ENCODE measurements at places on chromosomes 6 and 20.
A peak's percentile ranks its signal among the peaks of the same experiment; 100 is the strongest.

DNA sequence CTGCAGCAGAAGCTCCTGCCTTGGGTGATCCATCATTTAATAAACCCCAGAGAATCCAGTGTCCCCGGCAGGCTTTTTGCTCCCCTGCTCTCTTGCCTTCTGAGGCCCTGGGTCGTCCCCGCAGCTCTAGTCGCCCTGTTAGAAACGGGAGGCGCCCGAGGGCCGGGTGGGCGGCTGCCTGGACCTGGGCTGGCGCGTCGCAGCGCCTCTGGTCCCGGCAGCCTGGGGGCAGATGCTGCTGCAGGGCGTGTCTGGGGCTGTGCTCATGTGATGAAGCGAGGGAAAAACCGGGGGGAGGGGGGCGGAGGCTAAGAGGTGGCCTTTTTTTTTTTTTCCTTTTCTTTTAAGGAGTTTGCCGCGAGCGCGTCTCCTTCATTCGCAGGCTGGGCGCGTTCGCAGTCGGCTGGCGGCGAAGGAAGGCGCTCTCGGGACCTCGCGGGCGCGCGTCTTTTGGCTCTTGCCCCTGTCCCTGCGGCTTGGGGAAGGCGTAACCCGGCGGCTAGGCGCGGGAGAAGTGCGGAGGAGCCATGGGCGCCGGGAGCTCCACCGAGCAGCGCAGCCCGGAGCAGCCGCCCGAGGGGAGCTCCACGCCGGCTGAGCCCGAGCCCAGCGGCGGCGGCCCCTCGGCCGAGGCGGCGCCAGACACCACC lies 394 bp downstream of the AKAP12 start:
- DNase-seq = peak; percentile 49

DNA sequence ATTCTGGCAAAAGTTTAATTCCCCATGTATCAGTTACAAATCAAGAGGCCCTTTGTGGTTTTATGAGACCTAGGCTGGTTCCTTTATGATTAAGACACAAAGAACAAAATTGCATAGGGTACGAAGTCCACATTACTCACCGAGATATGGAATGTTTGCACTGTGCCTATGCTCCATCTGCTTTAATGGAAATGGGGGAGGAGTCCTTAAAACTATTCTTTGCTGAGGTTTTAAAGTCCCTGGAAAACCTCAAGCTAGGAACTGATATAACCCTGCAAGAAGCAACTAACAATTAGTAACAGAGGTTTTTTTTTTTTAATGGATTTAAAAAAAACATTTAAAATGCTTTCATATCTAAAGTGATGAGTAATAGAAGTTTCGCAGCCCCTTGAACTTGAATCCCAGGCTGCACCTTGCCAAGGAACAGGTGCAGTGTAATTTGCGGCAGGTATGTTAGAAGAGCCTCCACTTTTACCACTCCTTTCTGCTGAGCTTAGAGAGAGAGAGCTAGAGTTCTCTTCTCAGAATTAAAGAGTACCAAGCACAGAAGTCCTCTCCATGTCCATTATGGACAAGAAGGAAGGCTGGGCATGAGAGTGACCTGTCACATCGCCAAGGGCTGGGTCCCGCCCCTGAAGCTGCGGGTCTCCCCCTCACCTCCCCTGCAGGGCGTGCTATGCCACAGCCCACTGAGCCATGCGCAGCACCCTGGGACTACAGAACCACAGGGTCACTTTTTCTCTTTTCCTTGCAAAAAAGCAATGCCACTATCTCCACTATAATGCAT lies 2.3 kb downstream of the SERPINB1 start:
- DNase-seq = no peak

DNA sequence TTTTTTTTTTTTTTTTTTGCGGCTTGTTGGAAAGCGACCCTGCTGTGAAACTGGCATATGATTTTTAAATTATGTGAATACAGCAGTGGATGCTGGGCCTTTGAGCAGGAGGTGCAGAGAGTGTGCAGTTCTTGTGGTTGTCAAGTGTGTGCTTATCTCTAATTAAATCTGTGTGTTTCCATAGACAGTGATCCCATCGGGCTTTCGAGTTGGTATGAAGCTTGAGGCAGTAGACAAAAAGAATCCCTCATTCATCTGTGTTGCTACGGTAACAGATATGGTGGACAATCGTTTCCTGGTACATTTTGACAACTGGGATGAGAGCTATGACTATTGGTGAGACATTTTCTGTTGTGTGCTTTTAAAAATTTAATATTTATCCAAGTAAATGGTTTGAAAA lies 52.4 kb downstream of the L3MBTL3 start:
- no peak for DNase-seq

DNA sequence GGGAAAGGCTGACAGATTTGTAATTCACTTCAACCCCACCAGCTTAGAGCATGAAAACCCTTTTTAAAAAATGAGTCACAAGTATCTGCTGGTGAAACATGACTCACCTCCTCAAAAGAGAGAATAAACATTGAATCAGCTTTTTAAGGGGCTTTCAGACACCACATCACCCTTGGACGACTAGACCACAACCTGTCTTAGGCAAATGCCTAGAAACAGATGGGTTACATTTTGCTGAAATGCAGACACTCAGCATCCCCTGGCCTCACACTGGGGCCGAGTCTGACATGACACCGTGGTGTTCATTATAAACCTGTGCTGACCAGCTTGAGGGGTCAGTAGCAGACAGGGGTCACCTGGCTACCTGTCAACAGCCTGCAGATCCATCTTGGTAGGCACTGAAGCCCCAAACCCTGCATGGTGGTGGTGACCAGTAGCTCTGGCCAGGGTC lies 175.3 kb upstream of the CST7 start:
- no peak for DNase-seq

DNA sequence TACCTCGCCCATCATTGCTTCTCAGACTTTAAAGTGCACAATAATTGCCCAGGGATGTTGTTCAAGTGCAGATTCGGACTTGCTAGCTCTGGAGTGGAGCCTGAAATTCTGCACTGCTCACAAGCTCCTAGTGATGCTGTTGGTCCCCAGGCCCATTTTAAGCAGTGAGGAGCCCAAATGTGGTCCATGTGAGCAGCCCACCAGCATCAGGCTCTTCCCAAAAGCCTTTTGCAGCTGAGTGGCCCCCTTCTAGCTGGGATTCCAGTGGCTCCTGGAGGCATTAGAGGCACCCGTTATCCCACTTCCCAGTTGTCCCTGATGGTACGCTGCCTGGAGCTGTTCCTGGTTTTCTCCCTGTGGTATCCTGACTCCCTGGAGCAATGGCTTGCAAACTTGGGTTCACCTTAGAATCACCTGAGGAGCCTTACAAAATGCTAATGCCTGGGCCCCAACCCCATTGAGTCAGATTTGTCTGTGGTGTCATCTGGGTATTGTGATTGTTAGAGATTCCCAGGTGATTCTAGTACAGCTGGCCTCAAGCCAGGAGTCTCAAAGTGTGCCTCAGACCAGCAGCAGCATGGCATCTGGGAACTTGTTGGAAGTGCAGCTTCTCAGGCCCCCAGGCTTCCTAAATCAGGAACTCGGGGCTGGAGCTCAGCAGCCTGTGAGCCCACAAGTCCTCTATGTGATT lies 186.9 kb upstream of the SLC24A3 start:
- DNase-seq = no peak

DNA sequence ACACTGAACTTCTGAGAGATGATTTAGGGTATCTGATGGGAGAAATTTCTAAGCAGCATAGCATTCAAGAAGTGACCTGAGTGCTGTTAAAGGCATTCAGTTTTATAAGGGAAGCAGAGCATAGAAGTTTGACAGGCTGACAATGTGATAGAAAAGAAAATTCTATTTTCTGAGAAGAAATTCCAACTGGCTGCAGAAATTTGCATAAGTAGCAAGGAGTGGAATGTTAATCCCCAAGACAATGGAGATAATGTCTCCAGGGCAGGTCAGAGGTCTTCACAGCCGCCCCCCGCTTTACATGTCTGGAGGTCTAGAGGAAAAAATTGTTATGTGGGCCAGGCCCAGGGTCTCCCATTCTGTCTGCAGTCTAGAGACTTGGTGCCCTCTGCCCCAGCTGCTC lies 1361.8 kb upstream of the EYS start:
- DNase-seq = no peak

DNA sequence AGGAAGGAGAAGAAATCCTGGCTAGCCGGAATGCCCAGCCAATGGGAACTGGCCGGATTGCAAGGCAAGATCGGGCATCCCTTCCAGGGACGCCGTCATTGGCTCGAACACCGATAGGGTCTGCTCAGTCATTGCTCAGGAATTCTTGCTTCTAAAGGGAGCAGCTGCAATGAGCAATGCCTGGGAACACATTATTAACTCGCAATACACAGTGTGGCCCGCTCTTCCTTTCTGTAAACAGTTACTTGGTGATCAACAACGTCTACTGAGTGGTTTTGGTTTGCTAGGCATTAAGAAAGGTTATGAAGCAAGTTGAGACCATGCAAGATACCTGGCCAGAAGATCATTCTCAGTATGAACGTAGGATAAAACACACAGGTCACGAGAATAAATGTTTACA lies 165.4 kb upstream of the CITED2 start:
- no peak for DNase-seq

DNA sequence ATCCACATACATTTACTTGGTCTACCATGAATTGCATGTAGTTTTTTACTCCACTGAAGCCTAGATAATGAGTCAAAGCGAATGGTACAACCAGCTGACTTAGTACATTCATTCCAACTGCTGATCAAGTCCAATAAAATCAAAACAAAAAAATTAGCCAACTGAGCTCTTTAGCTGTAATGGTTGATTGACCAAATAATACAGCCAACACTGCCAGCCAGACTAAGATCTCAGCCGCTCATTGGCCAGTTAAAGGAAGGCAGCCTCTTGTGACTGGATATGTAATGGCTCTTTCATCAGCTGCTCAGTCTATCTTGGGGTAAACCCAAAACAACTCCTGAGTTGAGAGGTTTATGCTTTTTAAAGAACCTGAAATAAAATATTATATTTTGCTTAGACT lies 204.3 kb upstream of the RSPO3 start:
- no peak for DNase-seq

- DNase-seq = no peak
These were observed 74.4 kb downstream of the PRL start for GRCh38 chr6:22222469-22222868.

- DNase-seq = no peak
These were observed 82.3 kb downstream of the PTPN1 start for GRCh38 chr20:50592282-50593004.

- no peak for DNase-seq
These were observed 576.1 kb upstream of the MARCKS start for GRCh38 chr6:113281014-113281413.

DNA sequence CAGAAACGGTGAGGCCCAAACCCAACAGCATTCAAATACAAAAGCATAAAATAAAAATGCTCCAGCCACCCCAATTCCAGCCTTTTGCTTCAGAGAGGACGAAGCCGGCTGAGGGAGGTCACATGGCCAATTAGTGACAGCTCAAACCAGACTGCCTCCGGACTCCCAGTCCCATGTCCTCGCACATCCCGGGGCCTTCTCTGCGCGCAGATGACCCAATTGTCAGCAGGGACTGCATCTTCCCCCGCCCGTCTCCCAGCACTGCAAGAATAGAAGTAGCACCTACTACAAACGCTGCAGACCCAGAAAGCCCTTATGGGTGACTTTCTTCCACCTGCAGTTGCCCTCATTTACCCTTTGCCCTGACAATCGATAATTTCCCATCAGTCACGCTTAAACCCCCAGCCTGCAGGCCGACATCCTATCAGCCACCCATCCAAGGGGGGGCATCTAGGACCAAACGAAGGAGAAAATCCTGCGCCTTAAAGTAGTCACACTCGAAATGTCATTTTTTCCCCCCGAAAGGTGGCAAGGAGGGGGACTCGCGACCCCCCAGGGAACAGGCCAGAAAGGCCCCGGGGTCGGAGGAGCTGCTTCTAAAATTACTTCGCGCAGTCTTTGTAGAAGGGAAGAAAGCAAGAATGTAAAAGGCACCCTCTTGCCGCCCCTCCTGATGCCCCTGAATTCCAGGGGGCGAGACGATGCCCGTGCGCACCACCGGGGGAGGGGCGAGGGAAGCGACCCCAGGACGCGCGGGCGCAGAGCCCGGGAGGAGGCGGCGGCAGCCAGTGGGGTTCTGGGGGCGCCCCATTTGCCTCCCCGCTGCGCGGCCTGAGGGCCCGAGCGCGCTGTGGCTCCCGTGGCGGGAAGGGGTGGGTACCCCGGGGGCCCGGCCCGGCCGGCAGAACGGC lies 792 bp downstream of the SLC23A2 start:
- peak; percentile 37 for DNase-seq

DNA sequence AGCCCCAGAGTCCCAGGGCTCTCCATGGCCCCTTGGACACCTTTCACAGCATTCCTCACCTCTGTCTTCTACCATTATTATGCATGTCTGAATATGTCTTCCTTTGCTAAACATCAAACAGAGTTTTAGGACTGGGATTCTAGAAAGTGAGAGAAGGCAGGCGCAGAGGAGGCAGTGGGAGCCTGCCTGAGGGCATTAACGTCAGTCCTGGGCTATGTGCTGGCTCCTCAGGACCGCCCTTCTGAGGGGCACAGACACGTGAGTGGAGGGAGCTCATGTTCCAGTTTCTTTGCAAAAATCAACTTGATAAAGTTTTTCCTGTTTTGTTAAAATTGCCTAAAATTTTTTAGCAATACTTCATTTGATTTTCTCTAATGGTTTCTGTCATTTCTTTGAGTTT lies 38.0 kb downstream of the C6orf15 start:
- no peak for DNase-seq

- no peak for DNase-seq
These were observed 446.7 kb downstream of the BCKDHB start for GRCh38 chr6:80553071-80553740.

DNA sequence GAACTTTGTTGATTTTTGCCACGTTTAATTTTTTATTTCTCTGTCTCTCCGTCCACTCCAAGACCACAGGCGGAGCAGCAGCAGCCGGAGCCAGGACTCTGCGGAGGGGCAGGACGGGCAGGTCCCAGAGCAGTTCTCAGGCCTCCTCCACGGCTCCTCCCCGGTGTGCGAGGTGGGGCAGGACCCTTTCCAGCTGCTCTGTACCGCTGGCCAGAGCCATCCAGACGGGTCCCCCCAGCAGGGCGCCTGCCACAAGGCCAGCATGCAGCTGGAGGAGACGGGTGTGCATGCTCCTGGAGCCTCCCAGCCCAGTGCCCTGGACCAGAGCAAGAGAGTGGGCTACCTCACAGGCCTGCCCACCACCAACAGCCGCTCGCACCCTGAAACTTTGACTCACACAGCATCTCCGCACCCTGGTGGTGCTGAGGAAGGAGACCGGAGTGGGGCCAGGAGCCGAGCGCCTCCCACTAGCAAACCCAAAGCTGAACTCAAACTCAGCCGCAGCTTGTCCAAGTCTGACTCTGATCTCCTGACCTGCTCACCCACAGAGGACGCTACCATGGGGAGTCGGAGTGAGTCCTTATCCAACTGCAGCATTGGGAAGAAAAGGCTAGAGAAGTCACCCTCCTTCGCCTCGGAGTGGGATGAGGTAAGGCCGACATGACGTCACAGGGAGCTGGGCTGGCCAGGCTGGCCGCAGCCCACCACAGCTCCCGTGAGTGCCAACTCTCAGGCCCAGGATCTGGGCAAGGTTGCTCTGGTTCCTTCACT lies 123.5 kb downstream of the TCP11 start:
- no peak for DNase-seq

- no peak for DNase-seq
These were observed 109.5 kb upstream of the CLDN20 start for GRCh38 chr6:155154158-155154830.
